ENCODE measurements at places on chromosomes 11 and 22. TPM values are rescaled to one million over a fixed set of nuclear protein-coding genes. Genes with fewer than 3 reads are reported as not detected.

Gene PKNOX2
- not detected for total RNA-seq

DNA sequence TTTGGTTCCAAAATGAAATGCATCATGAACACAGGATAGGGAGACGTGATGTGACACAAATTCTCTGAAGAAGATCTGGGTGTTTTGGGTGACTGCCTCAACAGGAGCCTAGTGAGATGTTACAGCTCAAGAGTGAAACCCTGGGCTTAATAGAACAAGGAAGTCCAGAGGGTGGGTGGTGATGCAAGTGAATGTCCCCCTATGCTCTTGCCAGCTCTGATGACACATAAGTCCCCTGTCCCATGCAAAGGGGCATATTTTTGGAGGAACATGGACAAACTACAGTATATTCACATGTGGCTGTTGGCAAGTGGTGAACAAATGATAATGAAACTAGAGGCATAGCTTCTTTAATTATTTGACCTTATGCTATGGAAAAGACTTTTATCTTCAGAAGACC is 9.2 kb downstream of the CRTAM start:
- H3K4me3 ChIP-seq = no peak overlapping the region
- DNase-seq = no peak
- H3K27ac ChIP-seq = no peak overlapping the region
- peaks cover 2% of the 10 kb centered on the region for H3K27me3 ChIP-seq
- no peaks in the 10 kb centered on the region for H3K36me3 ChIP-seq

DNA sequence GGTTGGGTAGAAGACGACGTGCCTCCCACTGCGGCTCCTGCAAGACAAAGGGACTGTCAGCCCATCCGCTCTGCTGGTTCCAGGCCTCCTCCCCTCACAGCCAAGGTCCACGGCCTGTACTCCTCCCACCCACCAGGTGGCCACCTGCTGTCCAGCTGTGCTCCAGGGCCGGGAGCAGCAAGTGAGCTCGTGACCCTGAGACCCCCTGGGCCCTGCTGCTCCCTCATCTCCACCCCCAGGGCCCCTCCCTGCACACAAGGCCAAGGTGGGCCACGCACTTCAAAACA is 27.4 kb downstream of the TSPAN4 start:
- DNase-seq = no peak
- H3K4me3 ChIP-seq = no peak overlapping the region
- no peak overlapping the region for H3K27ac ChIP-seq

GRCh38 chr11:27234043-27234668 is 128.9 kb downstream of the CCDC34 start:
- no peaks in the 10 kb centered on the region for H3K36me3 ChIP-seq
- no peaks in the 10 kb centered on the region for H3K27me3 ChIP-seq
- peaks cover 26% of the 10 kb centered on the region for H3K4me1 ChIP-seq
- no peak overlapping the region for H3K27ac ChIP-seq

- H3K27me3 ChIP-seq = peaks cover 3% of the 10 kb centered on the region
- DNase-seq = no peak
- peaks cover 5% of the 10 kb centered on the region for H3K36me3 ChIP-seq
- H3K4me1 ChIP-seq = peaks cover 11% of the 10 kb centered on the region
- no peak overlapping the region for H3K4me3 ChIP-seq
Measured at GRCh38 chr22:43164636-43165035, 13.3 kb downstream of the TSPO start.

Gene NRIP3
- 9.2 TPM for total RNA-seq

- H3K36me3 ChIP-seq = no peaks in the 10 kb centered on the region
- no peak overlapping the region for H3K27ac ChIP-seq
Measured at GRCh38 chr11:64608046-64608445, 17.0 kb downstream of the SLC22A12 start.

- H3K27ac ChIP-seq = no peak overlapping the region
- DNase-seq = no peak
- H3K27me3 ChIP-seq = peaks cover 4% of the 10 kb centered on the region
- H3K4me1 ChIP-seq = peaks cover 5% of the 10 kb centered on the region
Measured at GRCh38 chr22:37627545-37627944, 11.9 kb upstream of the SH3BP1 start.

Gene ZNF215
- total RNA-seq = 4.5 TPM

GRCh38 chr11:61611309-61611708 is 30.4 kb upstream of the SYT7 start:
- peaks cover 16% of the 10 kb centered on the region for H3K4me1 ChIP-seq
- 0 out of 2 replicates have a peak, but pooled peaks cover 5% of the 10 kb centered on the region for H3K36me3 ChIP-seq
- no peak for DNase-seq
- no peak overlapping the region for H3K4me3 ChIP-seq
- H3K27ac ChIP-seq = no peak overlapping the region
- peaks cover 44% of the 10 kb centered on the region for H3K27me3 ChIP-seq

Gene COX8A
- 428 TPM for total RNA-seq

Gene CRYBB3
- total RNA-seq = not detected

DNA sequence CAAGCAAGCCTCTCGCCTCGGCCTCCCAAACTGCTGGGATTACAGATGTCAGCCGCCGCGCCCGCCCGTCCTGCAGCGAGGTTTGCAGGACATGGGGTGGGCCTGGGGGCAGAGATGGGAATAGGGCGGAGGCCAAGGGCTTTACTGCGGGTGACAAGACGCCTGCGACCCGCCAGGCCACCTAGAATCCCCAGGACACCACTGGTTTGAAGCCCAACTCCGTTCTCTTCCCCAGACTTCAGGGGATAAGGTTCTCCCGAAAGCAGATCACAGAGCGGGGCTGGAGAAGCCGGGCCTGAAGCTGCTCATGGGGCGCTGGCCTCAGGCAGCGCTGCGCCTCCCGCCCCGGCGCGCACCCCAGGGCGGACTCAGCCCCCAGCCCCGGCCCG is 354 bp downstream of the POLR2L start:
- peak overlapping the region; percentile 90 for H3K4me3 ChIP-seq
- H3K27me3 ChIP-seq = peaks cover 45% of the 10 kb centered on the region
- H3K4me1 ChIP-seq = peaks cover 48% of the 10 kb centered on the region
- no peak for DNase-seq

Gene DEUP1
- not detected for total RNA-seq

DNA sequence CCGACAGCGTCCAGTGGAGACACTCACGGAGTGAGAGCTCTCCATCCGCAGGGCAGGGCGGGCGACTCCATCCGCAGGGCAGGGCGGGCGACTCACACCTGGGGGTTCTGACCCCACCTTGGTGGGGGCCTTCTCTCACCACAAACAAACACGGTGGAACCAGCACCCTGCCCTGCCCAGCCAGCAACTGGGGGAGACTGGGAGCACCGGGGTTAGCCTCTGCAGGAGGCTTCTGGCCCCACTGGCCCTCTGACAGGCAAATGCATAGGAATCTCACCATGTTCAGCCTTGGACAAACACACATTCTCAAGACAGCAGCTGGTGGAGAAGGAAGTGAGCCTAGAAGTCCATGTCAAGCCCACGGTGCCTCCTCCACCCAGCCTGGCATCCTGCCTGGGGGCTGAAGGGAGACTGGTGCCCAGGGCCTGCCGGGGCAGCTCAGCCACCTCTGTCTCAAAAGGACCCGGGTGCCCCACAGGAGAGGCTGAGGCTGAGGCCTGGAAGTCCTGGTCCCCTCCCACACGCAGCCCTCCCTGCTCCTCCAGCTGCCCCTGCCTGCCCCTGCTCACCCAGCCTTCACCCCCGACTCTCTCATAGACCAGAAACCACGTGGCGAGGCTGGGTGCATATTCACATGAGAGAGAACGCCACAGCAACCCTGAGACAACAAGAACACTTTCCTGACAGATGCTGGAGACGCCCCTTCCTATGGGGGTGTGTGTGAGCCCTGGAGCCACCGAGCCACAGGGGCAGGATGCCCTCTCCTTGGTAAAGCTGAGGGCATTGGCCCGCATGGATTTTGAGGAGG is 98.4 kb upstream of the B3GAT1 start:
- no peak overlapping the region for H3K27ac ChIP-seq
- no peak for DNase-seq
- H3K4me3 ChIP-seq = no peak overlapping the region
- no peaks in the 10 kb centered on the region for H3K4me1 ChIP-seq
- H3K27me3 ChIP-seq = no peaks in the 10 kb centered on the region

DNA sequence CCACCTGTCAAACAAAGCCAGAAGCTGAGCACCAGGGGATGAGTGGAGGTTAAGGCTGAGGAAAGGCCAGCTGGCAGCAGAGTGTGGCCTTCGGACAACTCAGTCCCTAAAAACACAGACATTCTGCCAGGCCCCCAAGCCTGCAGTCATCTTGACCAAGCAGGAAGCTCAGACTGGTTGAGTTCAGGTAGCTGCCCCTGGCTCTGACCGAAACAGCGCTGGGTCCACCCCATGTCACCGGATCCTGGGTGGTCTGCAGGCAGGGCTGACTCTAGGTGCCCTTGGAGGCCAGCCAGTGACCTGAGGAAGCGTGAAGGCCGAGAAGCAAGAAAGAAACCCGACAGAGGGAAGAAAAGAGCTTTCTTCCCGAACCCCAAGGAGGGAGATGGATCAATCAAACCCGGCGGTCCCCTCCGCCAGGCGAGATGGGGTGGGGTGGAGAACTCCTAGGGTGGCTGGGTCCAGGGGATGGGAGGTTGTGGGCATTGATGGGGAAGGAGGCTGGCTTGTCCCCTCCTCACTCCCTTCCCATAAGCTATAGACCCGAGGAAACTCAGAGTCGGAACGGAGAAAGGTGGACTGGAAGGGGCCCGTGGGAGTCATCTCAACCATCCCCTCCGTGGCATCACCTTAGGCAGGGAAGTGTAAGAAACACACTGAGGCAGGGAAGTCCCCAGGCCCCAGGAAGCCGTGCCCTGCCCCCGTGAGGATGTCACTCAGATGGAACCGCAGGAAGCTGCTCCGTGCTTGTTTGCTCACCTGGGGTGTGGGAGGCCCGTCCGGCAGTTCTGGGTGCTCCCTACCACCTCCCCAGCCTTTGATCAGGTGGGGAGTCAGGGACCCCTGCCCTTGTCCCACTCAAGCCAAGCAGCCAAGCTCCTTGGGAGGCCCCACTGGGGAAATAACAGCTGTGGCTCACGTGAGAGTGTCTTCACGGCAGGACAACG is 11.7 kb downstream of the CXCR5 start:
- H3K4me1 ChIP-seq = peaks cover 7% of the 10 kb centered on the region
- no peak overlapping the region for H3K4me3 ChIP-seq
- peaks cover 24% of the 10 kb centered on the region for H3K27me3 ChIP-seq
- no peak for DNase-seq
- H3K27ac ChIP-seq = peak overlapping the region; percentile 60

Gene SAC3D1
- 15.9 TPM for total RNA-seq

DNA sequence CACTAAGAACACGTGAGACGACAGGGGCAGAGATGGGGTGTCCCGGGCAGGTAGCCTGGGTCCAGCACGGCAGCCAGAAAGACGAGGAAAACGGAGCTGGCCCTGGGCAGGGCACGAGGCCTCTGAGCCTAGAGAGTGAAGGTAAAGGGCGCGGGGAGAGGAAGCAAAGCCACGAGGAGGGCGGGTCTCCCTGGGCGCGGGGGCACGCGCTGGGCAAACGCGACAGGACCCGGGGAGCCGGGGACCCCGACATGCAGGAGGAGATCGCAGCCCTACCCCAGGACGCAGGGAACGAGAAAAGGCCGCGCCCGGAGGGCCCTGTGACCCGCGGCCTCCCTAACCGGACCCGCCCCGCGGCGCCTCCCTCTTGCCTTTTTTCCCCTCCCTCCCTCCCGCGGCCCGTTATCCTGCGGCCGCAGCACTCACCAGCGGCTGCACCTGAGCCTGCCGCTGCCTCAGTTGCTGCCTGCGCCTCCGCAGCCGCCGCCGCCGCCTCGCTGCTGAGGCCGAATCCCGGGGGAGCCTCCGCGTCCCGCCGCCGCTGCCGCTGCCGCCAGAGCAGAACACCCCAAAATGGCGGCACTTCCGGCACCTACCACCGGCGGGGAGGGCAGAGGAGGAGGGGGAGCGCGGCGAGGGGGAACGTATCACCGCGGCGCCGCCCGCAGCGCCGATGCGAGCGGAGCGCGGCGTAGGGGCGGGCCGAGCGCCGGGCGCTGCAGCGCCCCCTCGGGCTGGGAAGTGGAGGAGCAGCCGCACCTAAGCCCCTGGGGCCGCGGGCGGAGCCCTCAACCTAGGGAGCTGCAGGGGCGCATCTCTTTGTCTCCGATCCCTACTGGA is at the start of gene CELF1:
Gene CELF1, minus strand, starts transcription at position 567 of the 840 bp plus-strand sequence. CDS start 53,609 bp downstream, outside the sequence.
- H3K36me3 ChIP-seq = peaks cover 24% of the 10 kb centered on the region
- peak within 1 kb of the TSS; percentile 97 for H3K27ac ChIP-seq
- H3K4me3 ChIP-seq = peak within 1 kb of the TSS; percentile 99
- DNase-seq = peak; percentile 79

- no peaks in the 10 kb centered on the region for H3K27me3 ChIP-seq
- peaks cover 15% of the 10 kb centered on the region for H3K36me3 ChIP-seq
- no peak overlapping the region for H3K27ac ChIP-seq
- H3K4me3 ChIP-seq = no peak overlapping the region
Measured at GRCh38 chr22:33746501-33746928, 173.8 kb downstream of the LARGE1 start.

GRCh38 chr22:43412808-43413795 is 1.3 kb downstream of the MPPED1 start:
- H3K36me3 ChIP-seq = no peaks in the 10 kb centered on the region
- no peaks in the 10 kb centered on the region for H3K4me1 ChIP-seq
- H3K4me3 ChIP-seq = no peak overlapping the region
- H3K27me3 ChIP-seq = peaks cover 52% of the 10 kb centered on the region

DNA sequence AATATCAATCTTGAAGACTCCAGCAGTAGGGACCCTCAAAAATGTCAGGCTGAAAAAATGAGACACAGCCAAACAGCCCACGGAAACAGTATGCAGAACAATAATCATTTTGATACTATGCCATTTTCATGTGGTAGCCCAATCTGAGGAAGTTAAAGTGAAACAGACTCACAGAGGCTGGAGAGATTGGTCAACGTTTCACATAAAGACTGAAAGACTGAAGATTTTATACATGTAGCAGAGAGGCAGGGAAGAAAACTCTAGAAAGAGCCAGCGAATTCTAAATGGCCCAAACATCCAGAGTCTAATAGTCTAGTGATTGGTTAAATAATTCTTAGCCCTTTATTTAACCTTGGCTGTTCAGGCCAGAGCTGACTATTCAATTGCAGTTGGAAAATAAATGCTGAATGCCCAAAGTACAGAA is 49.4 kb downstream of the MAML2 start:
- no peaks in the 10 kb centered on the region for H3K27me3 ChIP-seq
- peak overlapping the region; percentile 41 for H3K4me3 ChIP-seq
- H3K36me3 ChIP-seq = peaks cover 17% of the 10 kb centered on the region
- H3K27ac ChIP-seq = peak overlapping the region; percentile 69

GRCh38 chr22:32858957-32859356 is 57.5 kb downstream of the TIMP3 start:
- no peak overlapping the region for H3K4me3 ChIP-seq
- no peaks in the 10 kb centered on the region for H3K4me1 ChIP-seq
- DNase-seq = no peak
